ENCODE measurements at places on chromosomes 11 and 22.

DNA sequence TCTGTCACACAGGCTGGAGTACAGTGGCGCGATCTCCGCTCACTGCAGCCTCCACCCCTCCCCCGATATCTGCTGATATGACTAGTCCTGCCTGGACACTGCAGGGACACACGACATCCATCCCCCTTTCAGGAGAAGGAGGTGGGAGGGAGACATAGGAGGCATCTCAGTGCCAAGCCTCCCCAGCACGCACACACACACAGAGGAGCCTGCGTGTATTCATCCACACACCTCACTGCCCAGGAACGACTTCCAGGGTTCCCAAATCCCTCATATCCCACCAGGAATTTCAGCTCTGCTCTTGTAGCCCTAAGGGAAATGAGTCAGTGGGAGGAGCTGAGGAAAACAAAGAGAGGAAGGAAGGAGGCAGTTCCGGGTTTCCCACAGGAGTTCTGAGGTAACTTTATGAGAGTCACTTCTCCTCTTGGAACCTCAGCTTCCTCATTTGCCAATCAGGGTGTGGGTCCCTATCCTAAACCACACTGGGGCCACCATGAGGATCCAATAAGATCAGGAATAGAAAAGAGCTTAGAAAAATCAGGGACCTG, 37.2 kb upstream of the ACER3 start:
- DNase-seq = no peak

DNA sequence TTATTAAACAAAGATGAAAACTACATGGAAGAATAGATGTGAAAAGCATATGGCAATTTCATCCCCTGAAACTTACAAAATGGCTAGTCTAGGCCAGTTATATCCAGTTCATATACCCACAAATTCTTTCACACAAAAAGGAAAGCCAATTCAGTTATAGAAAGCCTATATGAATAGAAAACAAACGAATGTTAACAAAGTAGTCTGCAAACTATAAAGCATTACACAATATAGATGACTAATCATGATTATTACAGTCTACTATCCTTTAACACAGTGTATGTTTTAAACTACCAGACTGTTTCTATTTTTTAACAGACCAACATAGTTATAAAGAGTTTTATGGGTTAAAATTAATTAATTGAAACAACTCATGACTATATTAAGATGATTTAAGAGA, 12.1 kb downstream of the DCUN1D5 start:
- DNase-seq = no peak

GRCh38 chr11:114664641-114665040, 13.7 kb upstream of the NXPE2 start:
- no peak for DNase-seq

DNA sequence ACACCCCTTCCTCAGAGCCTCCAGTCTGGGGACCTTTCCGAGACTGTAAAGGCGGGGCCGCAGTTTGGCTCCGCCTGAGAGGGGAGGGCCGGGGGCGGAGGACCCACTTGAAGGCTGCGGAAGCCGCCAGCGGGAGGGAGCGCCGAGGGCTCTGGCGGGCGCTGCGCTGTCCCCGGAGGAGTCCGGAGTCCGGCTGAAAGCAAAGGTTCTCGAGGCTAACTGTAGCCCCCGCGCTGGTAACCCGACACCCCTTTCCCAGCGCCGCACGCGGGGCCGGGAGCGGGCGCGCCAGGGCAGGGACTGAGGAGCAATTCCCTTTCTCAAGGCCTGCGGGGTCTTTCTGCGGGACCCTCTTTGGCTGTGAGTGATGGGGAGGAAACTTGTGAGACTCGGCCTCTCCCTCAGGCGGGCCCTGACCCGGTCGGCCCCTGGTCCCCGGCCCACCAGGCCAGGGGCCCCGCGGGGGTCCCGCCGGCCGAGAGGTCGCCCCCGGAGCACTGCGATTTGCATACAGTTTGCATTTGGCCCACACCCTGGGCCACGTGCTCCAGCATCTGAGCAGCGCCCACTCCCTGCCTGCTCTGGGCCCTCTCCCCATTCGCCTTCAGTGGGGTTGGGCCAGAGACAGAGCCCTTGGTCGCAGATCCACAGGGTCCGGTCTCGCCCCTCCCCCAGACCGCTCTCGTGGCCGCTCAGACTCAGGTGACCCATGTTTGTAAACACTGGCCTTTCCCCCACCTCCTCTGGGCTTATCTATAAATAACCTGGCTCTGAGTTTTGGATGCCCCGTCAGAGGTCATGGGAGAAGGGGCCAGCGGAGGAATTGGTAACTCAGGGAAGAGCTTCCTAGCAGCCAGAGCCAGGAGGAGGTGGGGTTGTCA, 519 bp upstream of the ART5 start:
- DNase-seq = peak; percentile 10

GRCh38 chr11:26607725-26608506, 35.9 kb upstream of the MUC15 start:
- DNase-seq = no peak

- no peak for DNase-seq
Observed at GRCh38 chr22:22820626-22821025, 67.0 kb upstream of the IGLL5 start.

DNA sequence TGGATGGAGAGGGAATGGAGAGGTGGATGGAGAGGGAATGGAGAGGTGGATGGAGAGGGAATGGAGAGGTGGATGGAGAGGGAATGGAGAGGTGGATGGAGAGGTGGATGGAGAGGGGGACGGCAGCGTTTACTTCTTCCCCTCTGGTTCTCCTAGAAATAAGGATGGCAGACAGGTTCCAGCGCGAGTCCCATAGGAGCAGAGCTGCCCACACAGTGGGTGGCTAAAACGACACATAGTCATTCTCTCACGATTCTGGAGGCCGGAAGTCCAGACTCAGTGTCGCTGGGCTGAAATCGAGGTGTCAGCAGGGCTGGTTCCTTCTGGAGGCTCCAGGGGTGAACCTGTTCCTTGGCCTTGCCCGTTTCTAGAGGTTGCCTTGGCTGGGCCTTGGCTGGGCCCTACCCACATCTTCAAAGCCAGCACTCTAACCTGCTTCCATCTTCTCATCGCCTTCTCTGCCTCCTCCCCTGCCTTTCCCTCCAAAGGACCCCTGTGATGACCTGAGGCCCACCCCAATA, 12.7 kb upstream of the CTSD start:
- no peak for DNase-seq

GRCh38 chr22:29268511-29269229, 602 bp downstream of the EWSR1 start:
- no peak for DNase-seq

DNA sequence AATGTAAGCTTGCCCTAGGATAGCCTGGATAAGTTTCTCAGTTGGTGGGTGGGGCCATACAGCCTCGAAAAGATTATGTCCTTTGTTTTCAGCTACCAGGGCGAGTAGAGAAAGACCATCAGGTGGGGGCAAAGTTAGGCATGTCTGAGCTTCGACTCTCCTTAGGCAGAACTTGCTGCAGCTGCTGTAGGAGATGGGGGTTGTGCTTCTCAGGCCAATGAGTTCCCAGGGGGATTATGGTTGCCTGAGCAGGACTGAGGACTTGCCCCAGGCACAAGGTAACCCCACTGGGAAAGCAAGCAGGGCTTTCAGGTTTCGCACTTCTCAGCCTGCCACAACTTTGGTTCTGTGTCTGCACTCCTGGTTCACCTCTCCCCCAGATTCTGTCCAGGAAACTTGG, 173.4 kb upstream of the SESN3 start:
- no peak for DNase-seq

DNA sequence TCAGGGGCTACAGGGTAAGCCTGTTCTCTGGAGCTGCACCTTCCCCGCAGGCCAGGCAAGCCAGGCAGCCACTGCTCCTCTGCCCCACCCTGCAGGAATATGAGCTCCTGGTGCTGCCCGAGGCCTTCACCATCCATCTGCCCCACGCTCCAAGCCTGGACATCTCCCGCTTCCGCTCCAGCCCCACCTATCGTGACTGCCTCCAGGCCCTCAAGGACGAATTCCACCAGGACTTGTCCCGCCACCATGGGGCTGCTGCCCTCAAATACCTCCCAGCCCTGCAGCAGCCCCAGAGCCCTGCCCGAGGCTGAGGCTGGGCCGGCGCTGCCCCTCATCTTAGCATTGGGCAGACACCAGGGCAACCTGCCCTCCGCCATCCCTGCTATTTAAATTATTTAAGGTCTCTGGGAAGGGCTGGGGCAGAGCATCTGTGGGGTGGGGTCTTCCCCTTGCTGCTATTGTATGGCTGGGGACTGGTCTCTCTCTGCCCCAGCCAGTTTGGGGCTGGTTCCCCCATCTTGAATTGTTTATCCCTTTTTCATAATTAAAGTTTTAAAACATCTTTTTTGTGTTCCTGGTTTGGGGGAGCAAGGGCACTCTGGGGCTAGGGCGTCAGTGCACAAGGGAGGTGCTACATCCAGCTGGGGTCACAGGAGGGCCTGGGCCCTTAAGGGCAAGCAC, 6.2 kb downstream of the LARGE2 start:
- DNase-seq = no peak

- DNase-seq = no peak
Observed at GRCh38 chr22:20508815-20509271, 1.4 kb downstream of the MED15 start.

DNA sequence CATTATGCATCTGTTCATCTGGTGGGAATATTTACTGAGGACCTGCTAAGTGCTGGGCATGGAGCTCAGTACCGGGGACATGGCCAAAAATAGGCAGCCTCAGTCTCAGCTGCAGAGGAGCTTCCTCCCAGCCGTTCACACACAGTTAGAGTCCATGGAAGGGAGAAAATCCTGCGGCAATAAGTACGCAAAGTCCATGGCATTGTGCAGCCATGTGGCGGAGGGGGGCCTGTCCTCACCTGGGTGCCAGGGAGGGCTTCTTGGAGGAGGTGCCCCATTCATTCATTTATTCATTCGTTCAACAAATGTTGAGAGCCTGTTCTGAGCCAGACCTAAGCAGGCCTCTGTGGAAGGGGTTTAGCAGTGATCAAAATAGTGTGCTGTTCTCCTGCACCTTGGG, 59.3 kb upstream of the ANO1 start:
- no peak for DNase-seq

GRCh38 chr11:29255401-29255800, 761.4 kb downstream of the KCNA4 start:
- DNase-seq = no peak

GRCh38 chr11:111527279-111527678, 12.7 kb downstream of the HOATZ start:
- DNase-seq = no peak

- no peak for DNase-seq
Observed at GRCh38 chr11:69022260-69022659, 9.2 kb upstream of the MRGPRF start.

GRCh38 chr11:86769219-86769618, 31.1 kb upstream of the PRSS23 start:
- DNase-seq = no peak

Measured in non-pigmented ciliary epithelial cell (primary cell).